ENCODE measurements at places on chromosomes 16 and 17.

GRCh38 chr16:12201216-12201615 is 224.7 kb downstream of the SNX29 start:
- DNase-seq = no peak

DNA sequence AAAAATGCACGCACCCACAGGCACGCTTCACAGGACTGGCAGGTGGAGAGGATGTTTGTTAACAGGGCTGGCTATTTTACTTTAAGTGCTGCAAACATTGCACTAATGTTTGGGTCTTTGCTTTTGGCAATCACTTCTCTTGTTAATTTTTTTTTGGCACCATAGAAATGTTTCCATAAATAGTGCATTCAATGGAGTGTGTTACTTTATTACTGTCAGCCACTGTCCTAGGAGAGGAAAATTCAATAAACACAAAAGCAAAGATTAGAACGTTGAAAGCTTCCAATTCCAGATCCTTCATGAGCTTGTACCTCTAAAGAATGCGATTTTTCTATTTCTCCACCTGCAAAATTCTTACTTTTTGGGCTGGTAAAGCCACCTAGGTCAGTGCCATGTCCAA is 743.5 kb downstream of the WWOX start:
- DNase-seq = no peak

GRCh38 chr17:76246080-76247066 is 6.1 kb upstream of the RNF157 start:
- peak; percentile 80 for DNase-seq

GRCh38 chr16:75462806-75463205 is 1.7 kb downstream of the TMEM170A start:
- DNase-seq = no peak

- no peak for DNase-seq
Observed at GRCh38 chr16:84479716-84480450, 24.6 kb downstream of the MEAK7 start.

- DNase-seq = no peak
Observed at GRCh38 chr17:41010441-41010840, 1.5 kb upstream of the KRTAP3-1 start.

GRCh38 chr17:72660274-72661115 is 432.0 kb downstream of the SLC39A11 start:
- DNase-seq = no peak

DNA sequence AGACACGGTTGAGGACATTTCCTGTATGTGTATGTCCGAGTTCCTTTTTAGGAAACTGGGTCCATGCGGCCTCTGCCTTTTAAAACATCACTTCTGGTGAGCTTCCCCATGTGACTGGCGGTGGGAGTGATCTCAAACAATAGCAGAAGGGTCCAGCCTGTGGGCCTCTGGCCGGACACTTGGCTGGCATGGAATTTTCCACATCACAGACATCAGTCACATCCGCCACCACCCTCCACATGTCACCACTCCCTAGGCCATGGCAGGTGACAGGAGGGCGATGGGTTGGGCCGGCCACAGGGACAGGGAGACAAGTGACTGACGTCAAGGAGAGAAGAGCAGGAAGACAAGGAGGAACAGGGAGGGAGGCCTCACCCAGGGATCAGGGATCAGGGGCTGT is 83.7 kb downstream of the DNAH17 start:
- DNase-seq = no peak

DNA sequence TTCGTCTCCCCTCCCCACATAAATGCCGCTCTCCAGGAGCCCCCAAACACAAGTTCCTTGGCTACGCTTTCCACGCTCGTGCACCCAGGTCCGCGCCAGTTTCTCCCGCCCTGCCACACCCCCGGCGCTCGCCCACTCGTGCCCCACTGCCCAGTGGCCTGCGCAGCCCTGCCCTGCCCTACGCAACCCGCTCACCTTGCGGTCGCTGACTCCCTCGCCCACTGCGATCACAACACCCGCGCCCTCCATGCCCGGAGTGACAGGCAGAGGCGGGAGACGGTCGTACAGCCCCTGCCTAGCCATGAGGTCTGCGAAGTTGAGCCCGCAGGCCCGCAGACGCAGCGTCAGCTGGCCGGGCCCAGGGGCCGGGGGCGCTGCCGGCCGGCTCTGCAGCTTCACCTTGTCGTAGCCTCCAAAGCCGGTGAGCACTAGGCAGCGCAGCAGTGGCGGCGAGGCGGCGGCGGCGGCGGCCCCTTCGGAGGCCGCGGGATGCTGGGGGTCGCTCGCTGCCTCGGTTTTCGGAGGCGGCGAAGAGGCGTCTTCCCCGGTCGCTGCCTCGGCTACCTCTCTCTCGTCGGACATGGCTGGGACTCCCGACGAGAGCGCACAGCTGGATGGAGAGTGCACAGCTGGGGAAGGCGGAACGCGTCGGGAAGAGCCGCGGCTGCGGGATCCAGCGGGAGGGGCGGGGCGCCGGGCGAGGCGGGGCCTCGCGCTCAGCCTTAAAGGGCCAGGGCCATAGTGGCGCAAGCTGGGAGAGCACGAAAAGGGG is at the start of gene VAT1:
TSS of gene VAT1 (minus strand) at position 645 of the 772 bp plus-strand sequence. CDS start at position 582, 63 bp downstream.
- peak; percentile 74 for DNase-seq

DNA sequence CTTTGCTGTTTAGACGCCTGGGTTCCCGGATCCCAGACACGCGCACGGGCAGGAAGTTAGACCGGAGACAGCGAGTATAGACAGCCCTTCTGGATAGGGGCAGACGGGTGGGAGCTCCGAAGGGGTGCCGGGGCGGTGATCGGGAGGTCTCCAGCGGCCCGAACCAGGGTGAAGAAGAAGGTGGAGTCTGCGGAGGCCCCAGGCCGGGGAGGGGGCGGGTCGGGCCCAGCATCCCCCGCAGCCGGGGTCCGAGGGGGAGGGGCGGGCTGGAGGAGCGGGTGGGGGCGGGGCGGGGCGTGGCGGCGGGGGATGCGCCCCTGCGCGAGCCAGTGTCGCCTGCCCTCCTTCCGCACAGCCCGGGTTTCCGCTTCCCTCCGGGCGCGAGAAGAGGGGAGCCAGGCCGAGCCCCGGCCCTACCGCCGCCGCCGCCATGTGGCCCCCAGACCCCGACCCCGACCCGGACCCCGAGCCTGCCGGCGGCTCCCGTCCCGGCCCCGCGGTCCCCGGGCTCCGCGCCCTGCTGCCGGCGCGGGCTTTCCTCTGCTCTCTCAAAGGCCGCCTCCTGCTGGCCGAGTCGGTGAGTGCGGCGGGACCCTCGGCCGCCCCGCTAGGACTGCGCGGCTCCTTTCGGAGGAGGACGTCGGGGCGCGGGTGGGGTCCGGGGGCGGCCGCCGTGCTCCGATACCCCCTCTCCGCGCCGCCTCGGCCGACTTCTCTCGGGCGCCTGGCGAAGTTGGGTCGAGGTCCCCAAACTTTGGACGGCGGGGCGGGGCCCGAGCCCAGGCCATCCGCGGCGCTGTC is at the start of gene CMTM3:
TSS of gene CMTM3 (plus strand) at position 329 of the 801 bp plus-strand sequence. CDS start at position 431, 102 bp downstream.
- DNase-seq = peak; percentile 82

DNA sequence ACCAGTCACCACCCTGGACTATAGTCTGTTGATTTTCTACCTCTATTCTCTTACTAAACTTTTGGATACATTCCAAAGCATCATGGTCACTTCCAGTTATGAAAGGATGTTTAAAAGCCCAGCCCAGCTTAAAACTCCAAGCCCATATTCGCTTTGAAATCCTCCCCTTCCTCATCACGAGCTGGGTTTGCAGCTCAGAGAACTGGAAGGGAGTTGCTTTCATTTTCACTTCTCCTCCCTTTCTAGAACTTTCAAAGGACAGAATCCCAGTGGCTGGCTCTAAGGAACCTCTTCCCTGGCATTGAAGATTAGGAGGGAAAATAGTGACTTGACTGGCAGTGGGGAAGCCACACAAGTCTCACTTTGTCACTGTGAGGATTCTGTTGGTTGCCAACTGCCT is 100.1 kb upstream of the DYNLRB2 start:
- no peak for DNase-seq

DNA sequence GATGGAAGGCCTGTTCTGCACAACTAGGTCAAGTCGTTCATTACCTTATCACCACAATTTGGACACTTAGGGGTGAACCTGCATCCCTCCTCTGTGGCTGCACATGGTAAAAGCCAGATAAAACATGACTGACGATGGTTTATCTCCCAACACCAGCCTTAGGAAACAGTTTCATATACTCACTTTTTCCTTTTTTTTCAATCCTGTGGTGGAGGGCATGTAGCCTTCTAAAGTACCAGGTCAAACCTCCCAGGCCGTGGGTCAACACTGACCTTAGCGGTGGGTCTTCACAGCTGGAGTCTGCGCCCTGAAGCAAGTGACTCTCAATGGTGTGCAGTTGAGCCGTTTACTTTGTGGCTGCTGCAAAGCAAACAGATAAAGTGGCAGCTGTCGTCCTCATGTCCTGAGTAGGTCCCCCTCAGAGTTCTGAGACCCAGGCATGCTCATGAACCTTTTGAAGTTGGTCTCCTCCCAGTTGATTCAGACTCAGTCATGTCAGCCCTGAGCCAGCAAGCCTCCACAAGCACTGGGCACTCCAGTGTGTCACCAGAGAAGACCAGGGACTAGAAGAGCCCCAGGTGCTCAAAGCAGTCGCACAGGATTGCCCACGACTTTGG is 5.9 kb downstream of the FAHD1 start:
- no peak for DNase-seq

- DNase-seq = no peak
Observed at GRCh38 chr17:4072487-4073157, 70.2 kb downstream of the ZZEF1 start.

DNA sequence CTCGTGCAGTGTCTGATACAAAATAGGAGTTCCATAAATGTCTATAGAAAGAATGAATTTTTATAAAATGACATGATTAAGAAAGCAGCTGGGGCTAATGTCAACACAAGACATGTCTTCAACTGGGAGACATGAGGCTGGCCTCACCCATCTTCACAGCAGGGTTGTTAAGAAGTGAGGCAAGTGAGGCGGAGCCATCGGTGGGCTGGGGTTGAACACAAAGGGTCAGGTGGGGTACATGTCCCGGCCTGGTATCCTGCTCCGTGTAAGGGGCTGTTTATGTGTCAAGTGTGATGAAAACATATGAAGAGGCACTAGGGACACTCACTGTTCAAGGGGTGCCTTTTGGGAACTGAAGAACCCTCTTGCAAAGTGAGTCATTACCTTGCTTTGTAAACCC is 22.1 kb downstream of the CDK5R1 start:
- DNase-seq = no peak

GRCh38 chr17:48478224-48479013 is 48.4 kb upstream of the SKAP1 start:
- peak; percentile 49 for DNase-seq

- DNase-seq = no peak
Observed at GRCh38 chr17:74473294-74473693, 6.9 kb downstream of the CD300A start.

DNA sequence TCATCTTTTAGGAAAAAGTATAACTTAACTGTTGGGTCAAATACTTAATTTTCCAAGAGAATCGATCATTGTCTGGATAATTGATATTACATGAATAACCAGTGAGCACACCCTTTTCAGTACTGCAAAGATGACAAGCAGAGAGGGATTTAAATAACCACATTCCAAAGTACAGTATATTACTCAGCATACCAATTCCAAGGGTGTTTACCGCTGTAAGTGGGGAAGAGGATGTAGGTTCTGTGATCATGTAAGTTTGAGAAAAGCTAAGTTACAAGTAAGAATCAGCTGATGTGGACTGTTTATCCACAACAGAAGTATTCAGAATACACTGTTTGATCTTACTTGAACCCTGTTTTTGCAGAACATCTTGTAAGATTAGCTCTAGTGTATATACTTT is 6.1 kb downstream of the GDE1 start:
- DNase-seq = no peak

DNA sequence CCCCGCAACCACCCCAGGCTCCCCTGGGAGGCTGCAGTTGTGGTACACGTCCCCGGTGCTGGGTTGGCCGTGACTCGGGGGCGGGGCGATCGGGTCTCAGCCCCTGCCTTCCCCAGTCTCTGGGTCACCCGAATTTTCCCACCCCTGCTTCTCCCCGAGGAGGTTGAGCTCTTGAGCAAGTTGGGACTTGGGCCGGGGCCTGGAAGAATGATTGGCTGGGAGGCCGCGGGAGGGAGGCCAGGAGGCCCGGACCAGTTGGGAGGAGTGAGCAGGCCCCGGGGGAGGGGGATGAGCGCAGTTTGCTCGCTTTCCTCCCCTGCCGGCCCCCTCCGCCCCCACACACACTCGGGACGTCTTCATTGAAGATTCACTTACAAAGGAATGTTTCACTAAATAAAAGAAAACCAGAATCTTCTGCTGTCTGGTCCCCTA is 4.5 kb upstream of the HEXIM1 start:
- peak; percentile 43 for DNase-seq

DNA sequence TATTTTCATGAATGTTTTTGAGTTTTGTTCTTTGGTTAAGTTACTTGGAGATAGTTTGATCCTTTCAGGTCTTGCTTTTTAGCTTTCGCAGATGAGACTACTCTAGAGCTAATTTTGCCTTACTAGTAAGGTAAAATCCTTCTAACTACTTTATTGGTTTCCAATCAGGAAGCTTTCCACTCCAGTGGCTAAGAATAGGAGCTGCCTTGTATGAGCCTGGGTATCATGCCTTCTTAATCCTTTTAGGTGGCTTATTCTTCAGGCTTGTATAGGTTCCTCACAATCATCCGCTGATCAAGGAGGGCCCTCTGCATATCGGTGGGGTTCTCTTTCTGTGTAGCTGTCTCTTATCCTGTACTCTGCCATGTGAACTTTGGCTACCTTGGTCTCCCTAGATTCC is 53.7 kb downstream of the MAP2K4 start:
- DNase-seq = no peak

- no peak for DNase-seq
Observed at GRCh38 chr17:19295473-19296135, 58.4 kb downstream of the EPN2 start.

DNA sequence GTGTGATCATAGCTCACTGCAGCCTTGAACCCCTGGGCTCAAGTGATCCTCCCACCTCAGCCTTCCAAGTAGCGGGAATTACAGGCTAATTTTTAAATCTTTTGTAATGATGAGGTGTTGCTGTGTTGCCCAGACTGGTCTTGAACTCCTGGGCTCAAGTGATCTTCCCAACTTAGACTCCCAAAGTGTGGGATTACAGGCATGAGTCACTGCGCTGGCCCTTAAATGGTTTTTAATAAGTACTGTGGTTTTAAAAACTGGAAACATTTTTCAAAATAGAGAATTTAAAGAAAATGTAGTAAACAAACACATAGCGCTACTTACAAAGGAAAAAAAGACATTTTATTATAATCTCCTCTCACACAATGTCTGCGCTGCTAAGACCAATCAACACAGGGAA is 32.2 kb downstream of the MARCHF10 start:
- no peak for DNase-seq

DNA sequence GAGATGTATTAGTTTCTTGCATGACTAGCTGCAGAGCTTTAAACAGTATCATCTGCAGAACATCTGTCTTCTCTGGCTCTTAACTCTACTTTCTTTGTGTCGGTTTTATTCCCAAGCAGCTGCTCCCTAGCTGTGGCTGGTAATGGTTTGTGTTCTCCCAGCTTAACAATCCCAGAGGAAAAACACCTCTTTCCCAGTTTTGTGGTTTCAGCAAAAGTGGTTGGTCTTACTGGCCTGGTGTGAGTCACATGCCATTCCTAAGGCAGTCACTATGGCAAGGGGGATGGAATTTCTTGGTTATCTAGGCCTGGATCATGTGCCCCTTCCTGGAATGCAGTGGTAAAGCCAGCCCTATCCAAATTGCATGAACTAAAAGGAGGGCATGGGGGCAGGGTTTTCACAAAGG is 27.5 kb downstream of the OMG start:
- DNase-seq = no peak

GRCh38 chr16:89246383-89246902 is 28.9 kb downstream of the ZNF778 start:
- DNase-seq = no peak
